Hematopoietic multipotent progenitor cell treated with erythropoietin and hydrocortisone succinate and interleukin-3 and kit ligand, for 8 days (in vitro differentiated cells): ENCODE measurements at places on chromosomes 2 and 18.

- DNase-seq, result peak; percentile 38
Measured at GRCh38 chr2:61268249-61268648, 106.3 kb downstream of the C2orf74 start.

DNA sequence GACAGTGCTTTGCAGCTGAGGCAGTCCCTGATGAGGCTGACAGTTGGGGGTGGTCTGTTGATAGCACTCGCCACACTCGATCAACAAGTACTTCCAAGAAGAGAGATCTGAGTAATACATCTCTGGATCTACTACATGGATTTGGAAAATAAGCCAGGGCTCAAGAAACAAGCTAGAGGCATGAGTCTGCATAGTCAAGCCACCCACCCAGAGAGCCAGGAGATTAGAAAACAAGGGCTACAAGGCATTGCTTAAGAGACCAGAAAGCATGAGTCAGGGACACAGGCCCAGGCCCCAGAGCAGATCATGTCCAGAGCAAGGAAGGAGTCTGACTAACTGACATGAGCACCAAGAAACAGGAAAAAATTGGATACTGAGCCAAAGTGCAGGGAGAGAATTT is 196.9 kb upstream of the CWC22 start:
- DNase-seq, result no peak

- no peak for DNase-seq
Measured at GRCh38 chr2:158266111-158266510, 164.4 kb downstream of the UPP2 start.

- DNase-seq, result no peak
Measured at GRCh38 chr2:24855022-24855622, 61.9 kb downstream of the CENPO start.

DNA sequence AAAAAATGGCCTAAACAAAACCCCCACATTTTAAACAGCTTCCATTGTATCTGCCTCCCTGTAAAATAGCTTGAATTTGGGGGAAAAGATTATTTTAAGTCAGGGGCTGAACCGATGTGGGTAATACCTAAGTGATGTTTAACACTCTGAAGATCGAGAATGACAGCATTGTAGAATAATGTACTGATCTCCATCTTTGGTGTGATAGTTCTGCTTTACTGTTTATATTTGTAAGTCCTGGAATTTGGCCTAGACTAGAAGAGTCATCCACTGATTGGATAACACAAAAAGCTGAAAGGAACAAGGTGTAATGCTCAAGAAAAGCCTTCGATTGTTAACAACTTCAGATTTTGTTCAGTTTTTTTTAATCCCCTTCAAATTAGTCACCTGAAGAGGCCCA is 53.8 kb upstream of the CCDC68 start:
- no peak for DNase-seq
